ENCODE measurements at places on chromosomes 6 and 20.

GRCh38 chr20:15107931-15108330, 770.5 kb upstream of the FLRT3 start:
- DNase-seq: no peak

- no peak for DNase-seq
Observed at GRCh38 chr6:140956571-140957369, 1176.0 kb upstream of the GJE1 start.

DNA sequence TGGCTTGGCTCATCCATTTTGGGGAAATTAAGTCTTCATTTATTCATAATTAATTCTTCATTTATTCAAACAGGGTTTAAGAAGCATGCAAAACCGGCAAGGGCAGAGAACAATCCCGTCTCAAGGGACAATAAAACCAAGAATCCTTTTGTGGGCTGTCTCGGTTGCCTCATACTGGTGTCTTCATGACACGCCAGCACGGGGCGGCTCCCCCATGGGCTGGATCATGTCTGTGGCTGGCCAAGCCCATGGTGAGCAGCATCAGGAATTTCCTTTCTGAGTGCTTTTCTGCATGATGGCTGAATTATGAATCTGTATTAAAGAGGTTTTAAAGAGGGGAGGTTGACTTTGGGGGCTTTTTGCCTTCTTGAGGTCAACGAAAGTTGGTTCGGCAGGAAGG, 38.3 kb upstream of the DUSP22 start:
- no peak for DNase-seq

GRCh38 chr6:90720404-90720803, 133.5 kb upstream of the MAP3K7 start:
- DNase-seq: no peak

DNA sequence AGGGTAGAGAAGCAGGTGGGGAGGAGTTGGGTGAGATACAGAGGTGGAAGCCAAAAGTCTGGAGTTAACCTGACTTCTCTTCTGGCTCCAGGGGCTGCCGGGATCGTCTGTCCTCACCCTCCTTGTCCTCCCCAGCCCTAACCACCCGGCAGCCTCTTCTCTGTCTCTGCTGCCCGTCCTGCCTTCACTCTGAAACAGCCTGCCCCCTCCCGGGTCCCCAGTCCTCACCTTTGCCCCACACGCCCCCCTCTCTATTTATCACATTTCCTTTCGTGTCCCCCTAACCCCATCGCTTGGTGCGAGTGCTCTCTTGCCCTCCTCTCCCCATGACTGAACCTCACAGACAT, 5.7 kb downstream of the RING1 start:
- DNase-seq: no peak

- no peak for DNase-seq
Observed at GRCh38 chr6:99867026-99867425, 127.0 kb downstream of the MCHR2 start.

- no peak for DNase-seq
Observed at GRCh38 chr20:64039293-64040160, 3.5 kb downstream of the C20orf204 start.

DNA sequence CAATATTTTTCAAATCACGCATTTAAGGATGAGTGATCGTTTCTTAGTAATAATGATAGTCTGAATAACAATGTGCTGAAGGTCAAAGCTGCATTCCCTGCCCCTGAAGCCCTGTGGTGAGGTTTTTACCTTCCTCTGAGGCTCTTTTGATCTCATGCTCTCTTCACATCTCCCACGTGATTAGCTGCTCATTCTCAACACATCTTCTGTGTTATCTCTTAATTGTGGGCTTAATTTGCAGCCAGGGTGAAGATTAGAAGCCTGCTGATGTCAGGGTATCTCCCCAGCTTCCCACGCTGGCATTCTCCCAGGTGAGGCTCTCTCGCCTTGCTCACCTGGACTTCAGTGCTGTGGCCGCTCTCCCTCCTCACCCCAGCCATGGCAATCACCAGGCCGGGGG, 109.7 kb upstream of the FOXQ1 start:
- DNase-seq: no peak

- no peak for DNase-seq
Observed at GRCh38 chr6:94956910-94957309, 620.4 kb upstream of the MANEA start.

- no peak for DNase-seq
Observed at GRCh38 chr6:56073761-56074160, 173.6 kb downstream of the COL21A1 start.

DNA sequence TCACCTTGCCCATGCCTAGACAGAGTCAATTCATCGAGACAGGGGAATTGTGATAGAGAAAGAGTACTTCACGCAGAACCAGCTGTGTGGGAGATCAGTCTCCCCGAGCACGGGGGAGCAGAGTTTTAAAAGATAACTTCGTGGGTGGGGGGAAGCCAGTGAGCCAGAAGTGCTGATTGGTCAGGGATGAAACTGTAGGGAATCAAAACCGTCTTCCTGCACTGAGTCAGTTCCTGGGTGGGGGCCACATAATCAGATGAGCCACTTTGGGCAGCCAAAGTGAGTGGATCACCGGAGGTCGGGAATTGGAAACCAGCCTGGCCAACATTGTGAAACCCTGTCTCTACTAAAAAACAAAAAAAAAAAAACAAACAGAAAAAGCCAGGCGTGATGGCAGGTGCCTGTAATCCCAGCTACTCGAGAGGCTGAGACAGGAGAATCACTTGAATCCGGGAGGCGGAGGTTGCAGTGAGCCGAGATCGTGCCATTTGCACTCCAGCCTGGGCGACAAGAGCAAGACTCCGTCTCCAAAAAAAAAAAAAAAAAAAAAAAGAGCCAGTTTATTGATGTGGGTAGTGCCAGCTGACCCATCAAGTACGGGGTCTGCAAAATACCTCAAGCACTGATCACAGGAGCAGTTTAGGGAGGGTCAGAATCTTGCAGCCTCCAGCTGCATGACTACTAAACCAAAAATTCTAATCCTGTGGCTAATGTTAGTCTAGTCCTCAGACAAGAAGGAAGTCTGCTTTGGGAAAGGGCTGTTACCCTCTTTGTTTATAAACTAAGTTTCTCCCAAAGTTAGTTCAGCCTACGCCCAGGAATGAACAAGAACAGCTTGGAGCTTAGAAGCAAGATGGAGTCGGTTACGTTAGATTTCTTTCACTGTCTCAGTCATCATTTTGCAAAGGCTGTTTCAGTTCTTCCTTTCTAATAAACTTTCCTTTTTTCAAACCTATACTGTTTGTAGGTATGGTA, 3.9 kb upstream of the TRIM39 start:
- DNase-seq: peak; percentile 15

- DNase-seq: no peak
Observed at GRCh38 chr6:160267102-160267501, 8.5 kb upstream of the SLC22A2 start.

DNA sequence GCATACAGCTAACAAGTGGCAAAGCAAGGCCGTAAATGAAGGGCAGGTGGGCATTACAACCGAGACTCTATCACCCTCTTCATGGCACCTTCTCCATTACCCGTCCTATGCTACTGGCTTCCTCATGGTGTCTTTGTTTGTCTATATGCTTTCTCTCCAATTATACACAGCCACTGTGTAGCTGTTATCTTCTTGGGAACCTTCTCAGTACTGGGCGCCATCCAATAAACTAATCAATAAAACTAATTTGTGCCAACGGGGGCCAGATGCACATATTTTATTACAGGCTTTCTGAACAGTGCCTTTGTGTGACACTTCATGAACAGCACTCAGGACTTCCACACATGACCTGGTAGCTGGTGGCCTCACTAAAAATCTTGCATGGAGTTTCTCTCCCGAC, 149.8 kb upstream of the PCSK2 start:
- DNase-seq: no peak

DNA sequence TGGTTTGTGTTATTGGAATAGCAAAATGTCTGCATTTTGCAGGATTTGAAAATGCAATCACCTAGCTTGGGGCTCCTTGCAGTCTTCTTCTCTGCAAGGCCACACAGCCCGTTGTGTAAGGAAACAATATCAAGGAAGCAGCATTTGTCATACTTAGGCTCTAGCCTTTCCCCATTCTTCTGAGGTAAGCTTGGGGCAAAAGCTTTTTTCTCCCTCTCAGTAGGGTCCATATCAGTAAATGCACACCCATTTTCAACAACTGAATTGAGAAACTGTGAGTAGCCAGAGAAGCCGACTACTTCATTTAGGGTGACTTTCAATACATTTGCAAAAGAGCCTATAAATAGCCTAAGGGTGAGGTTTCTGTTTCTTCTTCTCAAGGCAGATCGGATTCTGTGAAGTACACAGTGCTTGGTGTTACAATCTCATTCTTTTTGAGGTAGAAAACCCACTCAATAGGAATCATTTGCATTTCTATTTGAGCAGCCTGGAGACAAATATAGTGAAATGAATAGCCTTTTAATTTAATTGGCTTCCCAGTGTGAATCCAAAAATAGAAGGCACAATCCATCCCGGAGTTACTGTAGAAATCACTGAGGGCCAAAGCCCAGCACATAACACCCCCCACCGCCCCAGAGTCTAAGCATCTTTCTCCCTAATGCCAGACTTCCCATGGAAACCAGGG, 61.8 kb downstream of the BTBD3 start:
- DNase-seq: no peak

DNA sequence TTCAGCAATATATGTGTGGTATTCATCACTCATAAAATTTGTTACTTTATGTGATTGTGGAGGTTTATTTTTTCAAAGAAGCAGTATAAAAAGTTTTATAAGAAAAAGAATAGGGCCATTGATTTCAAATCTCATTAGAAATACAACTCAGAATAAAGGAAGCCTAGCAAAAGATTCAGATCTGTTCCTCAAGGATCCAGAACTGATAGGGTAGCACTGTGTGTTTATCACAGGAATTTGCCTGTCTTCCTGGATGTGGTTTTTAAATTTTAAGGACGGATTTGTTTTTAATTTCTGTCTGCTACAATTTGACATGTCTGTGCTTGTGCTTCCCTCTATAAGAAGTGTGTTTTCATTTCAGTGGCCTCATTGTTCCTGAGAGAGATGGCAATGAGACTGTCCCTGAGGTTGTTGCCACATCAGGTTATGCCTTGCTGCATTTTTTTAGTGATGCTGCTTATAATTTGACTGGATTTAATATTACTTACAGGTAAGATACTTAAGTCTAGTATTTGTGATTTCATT, 74.6 kb downstream of the ATRN start:
- DNase-seq: no peak

DNA sequence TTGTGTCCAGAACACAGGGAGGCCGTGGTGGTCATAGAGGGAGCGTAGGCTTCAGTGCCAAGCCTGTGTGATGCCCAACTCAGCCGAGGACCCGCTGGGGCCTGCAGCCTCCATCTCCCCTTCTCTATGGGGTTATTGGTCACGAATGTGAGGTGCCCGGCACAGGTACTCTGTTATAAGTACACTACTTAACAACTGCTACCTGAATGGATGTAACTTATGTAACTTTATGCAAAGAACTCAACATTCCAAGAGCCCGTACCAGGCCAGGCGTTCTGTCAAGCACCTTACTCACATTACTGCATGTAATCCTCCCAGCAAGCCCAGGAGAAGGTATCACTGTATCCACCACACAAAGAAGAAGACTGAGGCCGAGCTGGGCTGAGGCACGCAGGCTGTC, 24.5 kb upstream of the TBXT start:
- DNase-seq: no peak

DNA sequence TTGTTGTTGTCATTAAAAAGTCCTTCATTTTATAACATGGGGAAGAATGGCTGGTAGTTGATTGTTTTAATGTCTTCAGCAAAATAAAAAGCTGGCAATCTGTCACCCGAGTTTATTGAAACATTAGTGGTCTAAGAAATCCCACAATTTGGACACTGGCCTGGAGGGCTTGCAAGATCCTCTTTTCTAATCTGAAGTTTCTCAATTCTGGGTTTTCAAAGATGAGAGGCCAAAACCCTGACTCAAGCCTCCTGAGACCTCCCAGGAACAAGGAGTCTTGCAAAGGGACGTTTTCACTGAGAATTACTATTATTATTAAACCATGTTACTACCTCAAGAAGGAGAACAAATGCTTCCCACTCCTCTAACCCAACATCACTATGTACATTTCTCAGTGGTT, 19.5 kb downstream of the MAP1LC3A start:
- no peak for DNase-seq

- DNase-seq: no peak
Observed at GRCh38 chr6:144304223-144304848, 19.2 kb downstream of the UTRN start.

DNA sequence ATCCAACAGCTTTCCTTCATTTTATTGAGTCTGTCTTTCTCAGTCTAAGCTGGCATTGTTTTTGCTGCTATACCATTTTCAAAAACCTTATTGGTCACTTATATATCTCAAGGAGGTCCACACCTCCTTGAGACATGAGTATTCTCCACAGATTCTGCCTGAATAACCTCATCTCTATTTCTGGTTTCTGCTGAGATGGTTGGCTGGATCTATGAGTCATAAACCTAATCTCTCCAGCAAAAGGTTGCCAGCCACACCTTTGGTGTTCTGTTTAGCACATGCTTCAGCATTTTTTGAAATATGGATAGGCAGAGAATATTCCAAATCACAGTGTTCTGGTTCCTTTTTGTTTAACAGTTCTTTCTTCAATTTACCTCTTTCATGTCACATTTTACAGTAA, 40.8 kb upstream of the TMEM244 start:
- no peak for DNase-seq

- no peak for DNase-seq
Observed at GRCh38 chr6:38739532-38739931, 24.4 kb downstream of the DNAH8 start.

GRCh38 chr6:51585264-51585663, 502.1 kb downstream of the PKHD1 start:
- DNase-seq: no peak

- no peak for DNase-seq
Observed at GRCh38 chr6:40713002-40713719, 126.0 kb upstream of the LRFN2 start.

GRCh38 chr6:17842934-17843821, 136.5 kb upstream of the NUP153 start:
- no peak for DNase-seq

DNA sequence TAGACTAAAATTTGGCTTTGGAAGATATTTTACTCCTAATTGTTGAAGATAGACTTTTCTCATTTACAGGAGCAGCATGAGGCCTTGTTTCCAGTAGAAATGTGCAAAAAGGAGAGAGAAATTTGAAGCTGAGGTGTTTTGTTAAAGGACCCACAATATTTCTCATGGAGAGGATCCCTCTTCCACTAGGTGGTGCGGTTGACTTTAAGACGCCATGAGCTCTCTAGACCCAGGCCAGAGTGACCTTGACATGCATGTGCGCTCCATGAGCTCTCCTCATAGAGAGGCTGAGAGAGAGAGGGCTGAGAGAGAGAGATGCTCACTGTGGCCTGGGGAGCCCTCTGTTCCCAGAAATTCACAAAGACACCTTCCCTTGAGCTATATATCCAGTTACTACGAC, 861.2 kb upstream of the EYS start:
- DNase-seq: no peak

DNA sequence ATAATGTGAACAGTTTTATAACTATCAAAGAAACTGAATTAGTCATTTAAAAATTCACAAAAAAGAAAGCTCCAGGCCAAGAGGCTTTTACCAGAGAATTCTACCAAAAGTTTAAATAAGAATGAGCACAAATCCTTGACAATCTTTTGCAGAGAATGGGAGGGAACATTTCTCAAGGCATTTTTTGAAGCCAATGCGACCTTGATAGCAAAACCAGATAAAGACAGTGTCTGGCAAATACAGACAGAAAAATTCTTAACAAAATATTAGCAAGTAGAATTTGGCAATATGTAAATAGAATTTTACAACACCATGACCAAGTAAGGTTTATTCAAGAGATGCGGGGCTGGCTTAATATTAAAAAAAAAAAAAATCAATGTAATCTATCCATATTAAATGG, 41.7 kb downstream of the RNF24 start:
- DNase-seq: no peak

- DNase-seq: peak; percentile 81
Observed at GRCh38 chr6:44219053-44219814, 2.5 kb downstream of the MYMX start.
